GM12878 (cell line): ENCODE measurements at places on chromosomes 2 and 18. TPM values are rescaled to one million over a fixed set of nuclear protein-coding genes. Genes with fewer than 3 reads are reported as not detected.

DNA sequence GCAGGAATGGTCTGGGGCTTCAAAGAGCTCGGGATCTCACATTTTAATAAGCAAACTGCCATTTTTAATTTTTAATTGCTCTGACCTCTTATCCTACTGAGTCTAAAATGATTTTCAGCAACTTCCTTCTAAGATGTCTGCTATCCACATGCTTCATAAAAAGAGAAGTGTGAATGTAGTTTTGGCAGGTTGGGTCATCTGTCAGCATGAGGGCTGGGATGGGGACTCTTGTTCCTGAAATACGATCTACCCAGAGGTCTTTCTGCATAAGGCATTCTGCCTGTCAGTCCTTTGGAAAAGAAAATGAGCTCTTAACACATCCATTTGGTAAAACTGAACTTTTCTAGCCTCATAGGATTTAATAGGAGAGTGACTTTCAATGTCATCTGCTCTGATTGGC is 252.8 kb upstream of the APCDD1 start:
- DNase-seq = no peak

GRCh38 chr2:217735899-217736298 is 266.9 kb downstream of the TNS1 start:
- no peak for DNase-seq

DNA sequence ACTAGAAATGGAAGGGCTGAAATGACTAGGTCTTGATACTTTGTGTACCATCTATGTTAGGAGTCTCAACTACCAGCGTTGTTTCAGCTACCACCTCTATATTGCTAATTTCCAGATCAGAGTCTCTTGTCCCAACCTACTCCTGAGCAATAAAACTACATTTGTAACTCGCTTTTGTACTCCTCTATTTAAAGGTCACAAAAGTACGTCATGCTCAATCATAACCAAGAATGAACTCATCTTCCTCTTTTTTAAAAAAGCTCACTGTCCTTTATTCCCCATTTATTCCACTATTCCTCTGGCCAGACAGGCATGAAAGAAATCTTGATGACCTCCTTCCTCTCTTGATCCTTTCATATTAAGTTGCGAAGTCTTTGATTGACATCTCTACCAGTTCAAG is 11.2 kb upstream of the MATN3 start:
- no peak for DNase-seq

DNA sequence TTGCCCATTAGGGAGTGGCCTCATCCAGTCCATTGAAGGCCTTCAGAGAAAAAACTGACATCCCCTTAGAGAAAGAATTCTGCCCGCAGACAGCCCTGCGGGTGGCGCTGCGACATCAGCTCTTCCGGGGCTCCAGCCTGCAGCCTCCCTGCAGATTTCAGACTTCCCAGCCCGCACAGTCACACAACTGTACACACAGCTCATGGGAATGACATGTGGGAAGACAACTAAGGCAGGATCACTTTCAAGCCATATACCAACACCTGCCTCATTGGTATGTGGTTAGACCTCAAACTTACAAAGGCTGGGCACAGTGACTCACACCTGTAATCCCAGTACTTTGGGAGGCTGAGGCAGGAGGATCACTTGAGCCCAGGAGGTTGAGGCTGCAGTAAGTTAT is 24.8 kb upstream of the TUBB6 start:
- no peak for DNase-seq

DNA sequence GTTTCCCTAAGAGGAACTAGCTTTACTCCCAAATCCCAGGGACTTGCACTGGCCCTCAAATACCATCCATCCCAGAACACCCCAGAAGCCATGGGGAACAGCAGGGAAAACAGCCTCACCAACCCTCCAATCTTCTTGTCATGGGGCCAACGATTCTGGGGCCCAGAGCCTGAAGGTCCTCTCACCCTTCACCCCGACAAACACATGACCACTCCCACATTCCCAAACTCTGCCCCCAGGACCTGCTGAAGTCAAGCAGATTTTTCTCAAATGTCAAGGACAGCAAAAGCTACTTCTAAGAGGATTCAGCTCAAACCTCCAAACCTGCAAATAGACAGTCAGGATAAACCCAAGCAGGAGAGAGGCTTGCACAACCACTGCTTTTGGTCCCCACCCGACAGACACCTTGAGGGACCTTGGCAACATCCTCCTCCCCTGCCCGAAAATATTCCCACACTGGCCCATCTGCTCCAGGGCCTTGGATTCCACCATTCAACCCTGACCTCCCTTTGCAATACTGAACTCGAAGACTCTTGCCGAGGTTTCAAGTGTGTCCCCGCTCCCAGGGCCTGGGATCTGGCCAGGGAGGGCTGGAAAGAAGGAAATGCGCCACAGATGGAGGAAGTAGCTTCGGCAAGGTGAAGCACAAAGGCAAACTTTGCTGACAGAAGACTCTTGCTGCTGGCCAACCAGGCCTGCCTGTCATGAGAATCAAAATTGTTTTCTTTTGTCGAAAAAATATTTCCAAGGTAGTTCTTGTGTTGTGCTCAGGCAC is 143.3 kb downstream of the ZFP36L2 start:
- no peak for DNase-seq

DNA sequence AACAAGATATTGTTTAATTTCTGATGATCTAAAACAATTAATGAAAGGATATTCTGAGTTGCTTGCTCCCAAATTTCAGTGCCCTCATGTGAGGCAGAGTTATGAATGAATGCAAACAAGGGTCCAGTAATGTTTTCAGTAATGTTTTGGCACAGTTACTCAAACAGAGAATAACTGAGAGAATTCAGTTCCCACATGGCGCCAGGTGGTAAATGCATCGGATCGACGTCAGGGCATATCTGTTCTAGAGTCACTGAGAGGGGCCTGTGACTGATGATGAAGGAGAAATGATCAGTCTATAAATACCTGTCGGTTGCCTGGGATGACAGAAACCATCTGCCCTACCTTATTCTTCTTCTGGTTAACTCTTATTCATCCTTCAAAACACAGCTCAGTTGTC is 81.4 kb downstream of the KCNS3 start:
- DNase-seq = no peak

Gene PMAIP1
- total RNA-seq = 101 and 105 TPM in 2 replicates

Gene FBXO15
- 0.29 and 0.90 TPM in 2 replicates for total RNA-seq

Gene ZNF638
- 66.0 and 66.9 TPM in 2 replicates for total RNA-seq
